ENCODE measurements at places on chromosomes 1 and 21.

DNA sequence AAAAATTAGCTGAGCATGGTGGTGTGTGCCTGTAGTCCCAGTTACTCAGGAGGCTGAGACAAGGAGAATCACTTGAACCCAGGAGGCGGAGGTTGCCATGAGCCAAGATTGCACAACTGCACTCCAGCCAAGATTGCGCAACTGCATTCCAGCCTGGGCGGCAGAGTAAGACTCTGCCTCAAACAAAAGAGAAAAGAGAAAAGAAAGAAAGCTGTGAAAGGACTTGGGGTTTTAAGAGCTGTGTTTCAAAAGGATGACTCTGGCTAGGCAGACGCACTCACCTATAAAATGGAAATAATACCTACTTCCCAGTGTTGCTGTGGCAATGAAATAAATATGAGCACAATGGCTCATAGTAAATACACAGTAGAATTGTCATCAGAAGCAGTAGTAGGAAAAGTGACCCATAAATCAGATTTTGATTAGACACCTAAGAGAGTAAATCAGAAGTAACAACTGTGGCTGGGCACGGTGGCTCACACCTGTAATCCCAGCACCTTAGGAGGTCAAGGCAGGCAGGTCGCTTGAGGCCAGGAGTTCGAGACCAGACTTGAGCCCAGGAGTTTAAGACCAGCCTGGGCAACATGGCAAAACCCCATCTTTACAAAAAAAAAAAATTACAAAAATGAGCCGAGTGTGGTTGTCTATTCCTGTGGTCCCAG is 45.9 kb upstream of the PUM1 start:
- DNase-seq, result no peak

DNA sequence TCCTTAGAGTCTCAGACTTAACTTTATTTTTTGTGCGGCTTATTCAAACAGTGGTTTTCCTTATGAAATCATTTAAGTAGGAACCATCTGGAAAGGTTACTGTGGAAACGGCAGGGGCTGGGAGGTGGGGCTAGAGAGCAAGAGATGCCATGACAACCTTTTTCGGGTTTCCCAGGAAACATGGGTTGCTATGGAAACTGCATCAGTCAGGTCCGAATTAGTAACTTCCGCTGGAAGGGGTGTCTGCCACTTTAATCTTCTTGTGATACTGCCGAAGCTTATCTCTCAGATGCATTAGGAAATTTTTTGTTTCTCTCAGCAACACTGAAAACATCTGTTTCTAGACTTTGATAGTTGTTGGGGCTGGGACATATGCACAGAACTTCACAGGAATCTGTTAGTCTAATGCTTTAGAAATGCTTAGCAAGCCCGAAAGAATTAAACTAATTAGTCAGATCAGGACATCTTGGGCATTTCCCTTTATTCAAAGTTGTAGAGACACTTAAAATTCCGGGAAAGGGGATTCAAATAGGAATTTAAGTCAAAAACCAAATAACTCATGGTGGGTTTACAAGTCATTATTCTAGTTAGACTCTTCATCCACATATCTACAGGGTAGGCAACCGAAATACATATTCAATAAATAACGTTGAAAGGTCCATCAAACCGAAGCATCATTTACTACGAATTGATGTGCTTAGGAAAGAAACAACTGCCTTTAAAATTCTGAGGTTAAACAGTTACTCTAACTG is 2.6 kb downstream of the KCNA3 start:
- DNase-seq, result peak; percentile 96

DNA sequence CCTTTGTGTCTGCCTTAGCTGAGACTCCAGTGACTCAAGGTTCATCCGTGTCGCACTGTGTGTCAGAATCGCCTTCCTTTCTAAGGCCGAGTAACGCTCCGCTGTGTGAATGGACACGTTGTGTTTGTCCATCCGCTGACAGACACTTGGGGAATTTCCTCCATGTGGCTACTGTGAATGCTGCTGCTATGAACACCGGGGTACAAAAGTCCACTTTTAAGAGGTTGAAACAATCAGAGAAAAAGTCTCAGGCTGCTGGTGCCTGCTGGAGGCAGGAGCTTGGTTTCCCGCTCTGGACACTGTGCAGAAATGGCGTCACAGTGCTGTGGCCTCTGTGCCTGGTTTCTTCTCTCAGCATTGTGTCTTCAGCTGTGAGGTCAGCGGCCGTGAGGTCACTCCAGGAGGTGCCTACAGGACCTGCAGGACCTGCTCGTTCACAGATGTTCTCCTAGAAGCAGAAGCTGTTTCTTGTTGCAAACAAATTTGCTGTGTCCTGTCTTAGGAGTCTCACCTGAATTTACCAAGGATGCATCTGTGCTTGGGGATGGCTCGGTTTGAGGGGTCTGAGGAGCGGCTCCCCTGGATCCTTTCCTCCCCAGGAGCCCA is 34.2 kb downstream of the KRTAP10-1 start:
- DNase-seq, result no peak

- DNase-seq, result no peak
Observed at GRCh38 chr1:221316491-221317056, 425.3 kb downstream of the DUSP10 start.

- DNase-seq, result no peak
Observed at GRCh38 chr1:94790246-94790645, 29.9 kb upstream of the SLC44A3 start.

GRCh38 chr1:214524824-214525223 is 26.6 kb downstream of the PTPN14 start:
- DNase-seq, result no peak

DNA sequence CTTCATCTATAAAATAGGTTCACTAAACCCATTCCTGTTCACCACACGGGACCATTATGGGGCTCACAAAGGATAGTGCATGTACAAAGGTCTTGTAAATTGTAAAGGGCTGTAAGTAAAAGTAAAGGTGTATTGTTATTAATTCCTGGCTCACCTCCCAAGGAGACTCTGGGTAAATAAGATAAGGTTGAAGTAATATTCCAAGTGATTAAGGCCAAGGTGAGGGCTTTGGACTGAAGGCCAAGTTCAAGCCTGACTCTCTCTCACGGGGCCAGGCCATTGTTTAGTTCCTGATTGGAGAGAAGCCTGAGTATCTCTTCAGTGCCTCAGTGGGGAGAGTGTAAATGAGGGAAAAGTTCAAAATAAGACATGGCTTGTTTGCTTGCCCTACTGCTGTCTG is 19.5 kb upstream of the ZFYVE9 start:
- DNase-seq, result no peak

- no peak for DNase-seq
Observed at GRCh38 chr21:40602080-40602479, 244.9 kb downstream of the DSCAM start.

GRCh38 chr1:91402023-91402422 is 2.6 kb downstream of the HFM1 start:
- DNase-seq, result peak; percentile 84

DNA sequence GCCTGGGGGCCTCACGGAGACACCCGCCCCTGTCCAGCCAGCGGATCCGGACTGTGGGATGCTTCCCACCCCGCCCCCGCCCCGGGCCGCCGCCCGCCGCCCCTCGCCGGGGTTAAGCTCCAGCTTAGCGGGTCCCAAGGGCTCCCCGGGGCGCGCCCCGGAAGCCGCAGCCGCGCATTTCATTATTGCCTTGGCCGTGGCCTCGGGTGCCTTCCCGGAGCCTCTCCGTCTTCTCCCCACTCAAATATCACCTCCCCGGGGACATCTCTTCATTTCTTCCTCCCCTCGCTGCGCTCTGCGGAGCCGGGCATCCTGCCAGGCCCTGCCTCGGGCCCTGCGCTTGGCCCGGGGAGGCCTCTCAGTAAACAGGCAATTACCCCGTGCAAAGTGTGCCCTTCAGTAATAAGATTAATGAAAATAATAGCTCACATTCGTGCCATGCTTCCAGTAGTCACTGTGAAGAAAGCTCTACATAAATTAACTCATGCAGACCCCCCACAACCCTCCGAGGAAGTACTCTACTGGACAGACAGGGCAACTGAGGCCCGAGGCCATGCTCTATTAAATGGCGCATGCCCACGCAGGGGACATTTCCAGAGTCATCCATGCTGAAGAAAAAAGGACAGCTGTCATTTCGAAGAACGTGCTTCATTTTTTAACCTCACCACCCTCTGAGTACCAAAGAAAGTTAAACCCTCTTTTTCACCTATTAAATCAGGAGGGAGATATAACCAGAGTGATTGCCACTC is 49.9 kb upstream of the LAPTM5 start:
- no peak for DNase-seq
